ENCODE measurements at places on chromosomes 3 and 15.

DNA sequence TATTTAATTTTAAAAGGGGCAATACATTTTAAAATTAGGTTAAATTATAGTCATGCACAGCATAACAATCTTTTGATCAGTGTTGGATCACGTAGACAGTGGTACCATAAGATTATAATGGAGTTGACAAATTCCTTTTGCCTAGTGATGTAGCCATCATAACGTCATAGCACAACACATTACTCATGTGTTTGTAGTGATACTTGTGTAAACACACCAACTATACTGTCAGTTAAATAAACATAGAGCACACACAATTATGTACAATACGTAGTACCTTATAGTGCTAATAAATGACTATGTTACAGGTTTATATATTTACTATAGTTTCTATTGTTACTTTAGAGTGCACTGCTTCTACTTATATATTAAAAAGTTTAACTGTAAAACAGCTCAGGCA is 31.2 kb downstream of the FOXB1 start:
- no peak for DNase-seq

- no peak for DNase-seq
These were observed 5.7 kb upstream of the TAGLN3 start for GRCh38 chr3:111993038-111993437.

GRCh38 chr3:78368636-78369345 is 1328.9 kb downstream of the ROBO2 start:
- DNase-seq, result no peak

DNA sequence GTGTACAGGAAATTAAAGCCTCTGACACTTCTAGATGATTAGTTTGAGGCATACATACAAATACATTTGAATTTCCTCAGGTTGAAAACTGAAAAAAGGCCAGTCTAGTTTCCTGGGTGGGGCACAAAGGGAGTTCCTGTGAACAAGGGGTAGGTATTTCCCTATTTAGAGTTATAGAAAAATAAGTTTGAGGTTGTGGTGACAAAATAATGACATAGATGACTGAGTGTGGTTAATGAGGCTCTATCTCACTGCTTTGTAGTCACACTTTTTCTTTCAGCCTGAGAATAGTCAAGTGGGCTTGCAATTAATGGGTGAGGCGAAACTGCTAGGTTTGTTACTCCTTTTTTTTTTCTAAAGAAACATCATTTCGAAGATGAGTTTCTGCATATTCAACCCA is 4.3 kb downstream of the SLCO3A1 start:
- DNase-seq, result no peak

GRCh38 chr3:114649331-114649730 is 355.5 kb downstream of the TIGIT start:
- DNase-seq, result no peak

- DNase-seq, result no peak
These were observed 109.1 kb upstream of the TNFAIP8L3 start for GRCh38 chr15:51203797-51204196.

Measured in stimulated activated CD4-positive, alpha-beta T cell treated with anti-CD3 and anti-CD28 coated beads, Interleukin-4, amount 100 ng/mL, for 1 hour (primary cell).